ENCODE measurements at places on chromosomes 6 and 20.

- no peak overlapping the region for H3K4me3 ChIP-seq
- H3K27ac ChIP-seq: no peak overlapping the region
- peaks cover 26% of the 10 kb centered on the region for H3K4me1 ChIP-seq
- H3K27me3 ChIP-seq: no peaks in the 10 kb centered on the region
- DNase-seq: no peak
These were observed 128.6 kb downstream of the ARID1B start for GRCh38 chr6:156905801-156906200.

DNA sequence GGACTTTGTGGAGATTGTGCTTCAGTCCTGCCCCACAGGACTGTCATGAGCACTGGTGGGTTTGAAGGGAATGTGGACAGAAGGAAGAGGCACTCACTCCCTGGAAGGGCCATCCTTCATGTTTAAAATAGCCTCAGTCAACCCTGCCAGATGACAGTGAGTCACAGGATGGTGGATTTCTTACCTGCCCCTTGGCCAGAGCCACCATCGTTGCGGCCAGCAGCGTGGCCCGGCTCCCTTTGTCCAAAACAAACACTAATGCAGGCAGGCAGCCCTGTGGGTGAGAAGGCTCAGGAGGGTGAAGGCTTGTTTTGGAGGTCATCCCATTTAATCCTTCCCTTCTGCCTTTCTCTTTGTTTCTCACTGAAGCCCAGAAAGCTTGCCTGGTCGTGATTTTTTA, 422.7 kb downstream of the CD83 start:
- peaks cover 47% of the 10 kb centered on the region for H3K4me1 ChIP-seq
- no peak overlapping the region for H3K27ac ChIP-seq
- H3K4me3 ChIP-seq: no peak overlapping the region
- no peaks in the 10 kb centered on the region for H3K36me3 ChIP-seq
- no peak for DNase-seq
- H3K27me3 ChIP-seq: no peaks in the 10 kb centered on the region

- no peaks in the 10 kb centered on the region for H3K36me3 ChIP-seq
- no peak for DNase-seq
- no peak overlapping the region for H3K4me3 ChIP-seq
- H3K27me3 ChIP-seq: no peaks in the 10 kb centered on the region
These were observed 33.3 kb downstream of the FAM50B start for GRCh38 chr6:3882431-3882830.

DNA sequence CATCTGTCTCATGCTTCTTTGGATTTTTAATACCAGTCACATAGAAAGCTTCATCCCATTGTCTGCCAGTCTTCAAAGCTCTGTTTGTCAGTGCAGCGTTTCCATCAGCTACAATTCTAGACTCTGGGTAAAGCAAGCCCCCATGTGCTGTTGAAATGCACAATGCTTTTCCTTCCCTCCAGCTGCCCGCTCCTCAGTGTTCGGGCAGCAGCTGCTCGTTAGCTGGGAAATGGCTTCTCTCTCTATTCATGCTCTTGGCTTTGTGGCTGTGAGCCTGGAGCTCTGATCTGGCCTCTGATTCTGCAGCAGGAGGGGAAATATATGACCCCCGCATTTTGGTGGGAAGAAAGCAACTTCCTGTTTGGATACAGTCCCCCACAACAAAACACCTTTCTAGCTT, 213.0 kb upstream of the CDYL start:
- H3K4me1 ChIP-seq: no peaks in the 10 kb centered on the region
- H3K27me3 ChIP-seq: no peaks in the 10 kb centered on the region
- H3K4me3 ChIP-seq: no peak overlapping the region

DNA sequence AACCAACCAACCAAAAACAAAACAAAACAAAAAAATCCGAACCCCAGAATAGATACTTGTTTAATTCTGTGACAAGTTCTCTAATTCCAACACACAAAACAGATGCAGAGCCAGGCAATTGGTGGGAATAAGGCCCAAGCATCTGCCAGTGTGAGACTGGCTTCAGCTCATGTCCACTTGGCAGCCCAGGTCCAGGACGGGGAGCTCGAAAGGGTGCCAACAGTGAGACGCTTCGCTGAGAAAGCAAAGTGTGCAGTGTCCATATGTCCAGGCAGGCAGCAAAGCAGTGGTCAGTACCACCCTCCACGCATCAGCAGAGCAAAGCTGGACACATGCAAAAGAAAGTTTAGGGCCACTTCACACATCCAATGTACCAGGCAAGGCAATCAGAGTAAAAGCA, 102.9 kb downstream of the RALGAPA2 start:
- no peaks in the 10 kb centered on the region for H3K27me3 ChIP-seq
- H3K4me1 ChIP-seq: no peaks in the 10 kb centered on the region
- H3K27ac ChIP-seq: no peak overlapping the region
- H3K4me3 ChIP-seq: no peak overlapping the region

DNA sequence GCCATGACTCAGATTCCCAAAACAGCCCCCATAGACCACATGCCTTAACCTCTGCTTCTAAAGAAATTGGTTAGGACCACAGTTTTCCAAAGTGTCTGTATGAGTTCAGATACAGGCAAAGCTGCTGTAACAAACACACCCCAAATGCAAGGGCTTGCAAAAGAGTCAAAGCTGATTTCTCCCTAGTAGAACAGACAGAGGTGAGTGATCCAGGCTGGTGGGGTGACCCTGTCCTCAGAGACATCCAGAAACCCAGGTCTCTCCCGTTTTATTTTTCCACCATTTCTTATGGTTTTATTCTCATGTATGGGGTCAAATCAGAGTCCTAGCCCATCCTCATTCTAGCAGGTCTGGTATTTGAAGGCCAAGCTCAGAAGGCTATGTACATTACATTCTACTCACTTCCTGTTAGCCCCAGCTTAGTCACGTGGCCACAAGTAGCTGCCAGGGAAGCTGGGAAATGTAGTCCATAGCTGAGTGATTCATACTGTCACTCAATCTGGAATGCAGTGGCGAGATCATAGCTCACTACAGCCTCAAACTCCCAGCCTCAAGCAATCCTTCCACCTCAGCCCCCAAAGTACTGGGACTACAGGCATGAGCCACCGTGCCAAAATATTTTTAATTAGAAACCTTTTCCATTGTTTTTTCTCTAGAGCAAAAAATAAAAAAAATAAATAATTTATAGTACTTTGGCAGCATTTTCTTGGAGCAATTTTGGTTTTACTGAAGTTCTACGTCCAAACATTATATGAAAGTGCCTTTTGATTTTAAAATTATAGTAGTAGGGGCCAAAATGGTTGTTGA, 175.2 kb downstream of the ZMYND8 start:
- H3K27ac ChIP-seq: no peak overlapping the region
- H3K4me1 ChIP-seq: peaks cover 6% of the 10 kb centered on the region
- peak; percentile 88 for DNase-seq
- no peaks in the 10 kb centered on the region for H3K36me3 ChIP-seq
- H3K4me3 ChIP-seq: no peak overlapping the region

DNA sequence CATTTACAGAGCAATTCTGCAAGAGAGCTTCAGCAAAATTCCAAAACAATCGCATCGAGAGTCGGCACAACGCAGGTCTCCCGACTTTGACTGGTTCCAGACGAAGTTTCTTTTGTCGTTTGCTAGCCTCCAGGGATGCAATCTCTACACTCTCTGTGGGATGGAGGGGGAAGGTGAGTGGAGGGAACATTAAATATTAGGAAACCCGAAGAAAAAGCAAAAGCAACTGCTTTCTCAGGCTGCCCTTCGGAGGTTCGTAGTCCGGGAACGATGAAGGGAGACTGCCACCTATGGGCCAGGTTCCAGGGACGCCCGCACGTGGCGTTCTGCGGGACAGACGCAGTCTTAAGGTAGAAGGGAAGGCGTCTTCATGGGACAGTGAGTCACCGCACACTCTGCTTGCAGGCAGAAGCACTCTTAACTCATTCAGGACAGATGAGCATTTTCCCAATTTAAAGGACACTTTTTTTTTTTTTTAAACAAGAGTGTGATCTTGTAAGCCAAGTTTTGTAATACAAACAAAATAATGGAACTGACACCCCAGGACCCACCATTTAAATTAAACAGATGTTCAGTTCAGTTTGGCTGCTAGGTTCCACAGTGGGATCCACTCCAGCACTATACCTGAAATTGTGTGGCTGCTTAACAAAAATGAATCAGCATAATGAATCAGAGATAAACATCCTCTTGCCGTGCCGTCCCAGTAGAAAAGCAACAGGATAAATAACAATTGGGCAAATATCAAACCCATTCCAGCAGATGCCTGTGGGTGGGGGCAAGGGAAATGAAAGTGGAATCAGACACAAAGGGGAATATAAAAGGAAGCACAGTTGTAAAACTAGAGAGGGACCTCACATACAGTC, 65.8 kb upstream of the ARMC2 start:
- H3K36me3 ChIP-seq: no peaks in the 10 kb centered on the region
- no peak overlapping the region for H3K27ac ChIP-seq
- peak overlapping the region; percentile 43 for H3K4me3 ChIP-seq
- no peaks in the 10 kb centered on the region for H3K27me3 ChIP-seq
